Fibroblast of skin of left biceps (primary cell): ENCODE measurements at places on chromosomes 11 and 22.

- no peak for DNase-seq
These were observed 6.9 kb upstream of the TUBA8 start for GRCh38 chr22:18103527-18104269.

GRCh38 chr22:46224044-46224897 is 25.8 kb downstream of the CDPF1 start:
- DNase-seq, result no peak

GRCh38 chr11:77761491-77761890 is 59.0 kb downstream of the RSF1 start:
- no peak for DNase-seq

DNA sequence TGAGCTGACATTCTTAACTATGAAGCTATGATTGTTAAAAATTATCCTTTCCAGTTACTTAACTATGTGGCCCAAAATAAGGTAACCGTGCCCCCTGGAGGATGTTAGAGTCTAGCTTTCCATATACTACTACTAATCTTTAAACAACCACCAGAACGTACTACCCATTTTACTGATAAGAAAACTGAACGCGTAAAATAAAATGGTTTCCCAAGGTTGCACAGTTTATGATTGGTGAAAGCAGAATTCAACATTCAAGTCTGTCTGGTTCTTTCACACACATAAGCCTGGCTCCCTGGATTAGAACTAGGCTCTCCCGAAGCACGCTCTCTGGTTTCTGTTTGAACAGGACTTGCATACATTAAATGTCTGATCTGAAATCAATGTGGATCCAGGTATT is 437.8 kb upstream of the CCDC90B start:
- DNase-seq, result peak; percentile 26

DNA sequence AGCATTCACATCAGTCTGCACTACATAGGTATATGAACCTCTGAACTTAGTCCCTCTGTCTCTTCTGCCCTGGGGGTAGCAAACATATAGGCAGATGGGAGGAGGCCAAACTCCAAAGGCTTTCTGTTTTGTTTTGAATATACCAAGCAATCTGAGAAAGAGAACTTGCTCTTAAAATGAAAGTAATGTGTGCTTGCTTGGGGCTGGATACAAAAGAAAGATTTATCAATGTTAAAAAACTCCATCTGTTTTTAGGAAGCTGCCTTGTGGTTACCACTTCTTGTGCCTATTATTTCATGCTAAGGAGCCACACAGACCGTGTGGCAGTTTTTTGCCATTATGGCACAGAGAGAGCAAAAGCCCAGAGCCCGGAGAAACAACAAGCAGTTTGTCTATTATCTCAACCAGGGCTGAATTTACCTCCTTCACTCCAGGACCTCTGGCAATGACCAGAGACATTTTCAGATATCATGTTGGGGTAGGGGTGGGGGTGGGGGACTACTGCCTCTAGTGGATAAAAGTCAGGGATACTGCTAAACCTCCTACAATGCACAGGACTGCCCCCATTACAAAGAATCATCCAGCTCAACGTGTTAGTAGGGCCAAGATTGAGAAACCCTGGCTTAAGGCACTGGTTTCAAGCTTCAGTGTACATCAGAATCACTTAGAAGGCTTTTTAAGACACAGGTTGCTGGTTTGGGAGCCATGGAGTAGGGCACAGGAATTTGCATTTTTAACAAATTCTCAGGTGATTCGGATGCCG is 124.2 kb downstream of the APIP start:
- no peak for DNase-seq

GRCh38 chr11:64216879-64217278 is 9.1 kb downstream of the TRPT1 start:
- DNase-seq, result no peak

GRCh38 chr11:59981106-59981770 is 17.4 kb downstream of the OOSP4A start:
- no peak for DNase-seq

- no peak for DNase-seq
These were observed 17.0 kb downstream of the C11orf96 start for GRCh38 chr11:43959321-43959995.

- DNase-seq, result peak; percentile 31
These were observed at the start of gene KCTD17 for GRCh38 chr22:37051391-37052385. TSS of gene KCTD17 (plus strand) at chr22:37051742. CDS start at chr22:37051761, 19 bp downstream.

GRCh38 chr11:129596351-129596750 is 219.3 kb upstream of the TMEM45B start:
- DNase-seq, result no peak

DNA sequence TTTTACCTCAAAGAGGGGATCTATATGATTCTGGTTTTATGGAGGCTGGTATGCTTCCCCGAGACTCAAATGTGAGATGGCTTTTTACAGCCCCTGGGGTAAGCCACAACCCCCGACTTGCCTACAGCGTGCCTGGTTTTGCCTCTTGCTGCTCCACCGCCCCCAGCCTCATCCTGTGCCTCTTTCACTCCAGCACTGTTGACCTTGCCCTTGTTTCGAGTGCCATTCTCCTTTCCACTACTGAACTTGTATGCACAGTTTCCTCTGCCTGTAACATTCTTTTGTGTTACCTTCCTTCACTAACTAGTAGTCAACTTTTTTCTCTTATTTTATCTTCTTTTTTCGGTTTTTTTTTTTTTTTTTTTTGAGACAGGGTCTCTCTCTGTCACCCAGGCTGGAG is 219.0 kb upstream of the ZBED5 start:
- DNase-seq, result no peak

GRCh38 chr11:8359521-8359920 is 95.8 kb upstream of the LMO1 start:
- no peak for DNase-seq

- DNase-seq, result no peak
These were observed 39.6 kb upstream of the CTTN start for GRCh38 chr11:70358753-70359152.

GRCh38 chr11:126456783-126457542 is 101.5 kb downstream of the ST3GAL4 start:
- no peak for DNase-seq

- DNase-seq, result no peak
These were observed 75.3 kb upstream of the CREB3L1 start for GRCh38 chr11:46202149-46202548.

- DNase-seq, result no peak
These were observed 9.7 kb downstream of the AP5B1 start for GRCh38 chr11:65770951-65771567.

DNA sequence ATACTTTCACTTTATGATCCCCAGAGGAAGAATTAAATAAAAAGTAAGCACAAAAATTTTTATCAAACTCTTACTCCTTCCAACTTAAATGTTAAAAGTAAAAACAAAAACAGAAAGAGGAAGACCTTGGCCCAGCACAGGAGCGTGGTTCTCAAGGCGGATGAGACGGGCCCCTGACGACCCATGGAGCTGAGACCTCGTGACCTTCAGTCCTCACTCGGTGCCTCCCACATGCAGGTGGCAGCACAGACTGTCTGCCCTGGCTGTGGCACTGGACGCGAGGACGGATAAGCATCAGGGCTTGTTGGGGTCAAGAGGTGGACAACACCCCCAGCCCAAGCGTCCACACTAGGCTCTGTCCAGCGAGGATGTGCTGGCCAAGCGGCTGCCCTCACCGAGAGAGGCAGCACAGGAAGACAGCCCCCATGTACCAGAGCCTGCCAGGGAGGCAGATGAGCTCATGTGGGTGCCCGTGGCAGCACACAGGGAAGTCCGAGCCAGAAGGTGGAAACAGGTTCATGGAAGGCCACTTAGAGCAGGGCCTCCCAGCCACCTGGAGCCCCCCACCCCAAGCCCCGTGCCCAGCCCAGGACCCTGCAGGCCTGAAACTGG is 1389.8 kb downstream of the TBC1D22A start:
- no peak for DNase-seq

GRCh38 chr11:34037016-34037415 is 14.5 kb upstream of the CAPRIN1 start:
- DNase-seq, result no peak

GRCh38 chr22:39434243-39434653 is 22.6 kb upstream of the MGAT3 start:
- no peak for DNase-seq

GRCh38 chr11:62974848-62975522 is 9.8 kb downstream of the SLC22A6 start:
- DNase-seq, result no peak

- no peak for DNase-seq
These were observed 84.1 kb downstream of the LARGE2 start for GRCh38 chr11:46006418-46007070.

GRCh38 chr11:63583357-63583677 is 20.1 kb upstream of the PLAAT2 start:
- DNase-seq, result no peak

GRCh38 chr22:19667872-19668740 is 46.2 kb upstream of the SEPTIN5 start:
- no peak for DNase-seq

DNA sequence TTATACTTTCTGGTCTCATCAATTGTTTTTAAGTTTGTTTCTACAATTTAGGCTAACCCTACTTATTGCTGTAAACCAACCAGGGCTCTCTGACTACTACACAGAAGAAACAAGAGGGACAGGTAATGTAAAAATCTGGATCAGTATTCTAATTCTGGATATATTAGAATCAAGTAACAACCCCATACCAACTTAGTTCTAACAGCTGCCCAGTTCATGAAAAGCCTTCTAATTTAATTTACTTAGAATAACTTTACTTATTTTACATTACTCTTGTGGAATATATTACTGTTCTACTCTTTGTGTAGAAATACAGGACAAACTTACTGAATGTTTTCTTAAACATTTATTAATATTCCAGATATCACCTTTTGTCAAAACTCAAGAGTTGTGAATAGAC is 45.5 kb upstream of the DBX1 start:
- DNase-seq, result no peak

- DNase-seq, result no peak
These were observed 28.4 kb upstream of the TTC12 start for GRCh38 chr11:113286009-113286408.

DNA sequence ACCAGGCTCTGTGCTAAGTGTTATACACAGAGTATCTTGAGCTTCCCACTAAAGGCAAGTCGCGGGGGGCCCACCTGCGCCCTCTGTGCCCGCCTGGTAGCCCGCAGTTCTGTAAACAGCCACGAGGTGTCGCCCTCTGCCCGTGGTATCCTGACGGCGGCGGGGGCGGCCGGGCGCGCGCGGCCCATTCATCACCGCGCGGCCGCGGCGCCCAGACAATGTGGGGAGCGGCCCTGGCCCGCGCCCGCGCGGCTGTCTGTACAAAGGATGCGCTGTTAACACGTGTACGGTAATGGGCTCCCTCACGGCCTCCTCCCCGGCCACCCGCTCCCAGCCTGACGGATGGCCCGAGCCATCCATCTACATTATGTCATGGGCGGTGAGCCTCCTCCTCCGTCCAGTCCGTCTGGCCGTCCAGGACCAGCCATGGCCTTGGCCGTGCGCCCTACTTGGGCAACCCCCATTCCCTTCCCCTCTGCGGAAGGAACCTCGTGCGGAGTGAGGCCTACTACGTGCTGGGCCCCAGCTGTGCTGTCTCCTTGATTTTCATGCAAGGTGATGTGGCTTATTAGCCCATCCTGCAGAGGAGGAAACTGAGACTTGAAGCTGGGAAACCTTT is 99.4 kb downstream of the MIAT start:
- DNase-seq, result no peak

- DNase-seq, result no peak
These were observed 934 bp downstream of the HSD17B12 start for GRCh38 chr11:43681401-43681942.

- DNase-seq, result peak; percentile 21
These were observed at the start of gene BRD1 for GRCh38 chr22:49827853-49828598. TSS of gene BRD1 (minus strand) at chr22:49827873. CDS start at chr22:49824317, 3,556 bp downstream.

DNA sequence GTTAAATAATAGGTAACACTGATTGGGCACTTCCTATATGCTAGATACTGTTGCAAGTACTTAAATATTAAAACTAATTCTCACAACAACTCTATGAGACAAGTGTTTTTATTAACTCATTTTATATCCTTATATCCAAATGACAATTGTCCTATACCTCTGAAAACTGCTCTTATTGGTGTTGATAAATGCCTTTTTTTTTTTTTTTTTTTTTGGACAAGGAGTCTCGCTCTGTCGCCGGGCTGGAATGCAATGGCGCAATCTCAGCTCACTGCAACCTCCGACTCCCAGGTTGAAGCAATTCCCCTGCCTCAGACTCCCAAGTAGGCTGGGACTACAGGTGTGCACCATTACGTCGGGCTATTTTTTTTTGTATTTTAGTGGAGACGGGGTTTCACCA is 41.6 kb downstream of the MRTFA start:
- no peak for DNase-seq

- DNase-seq, result no peak
These were observed 385.5 kb upstream of the ANO5 start for GRCh38 chr11:21807350-21807749.

DNA sequence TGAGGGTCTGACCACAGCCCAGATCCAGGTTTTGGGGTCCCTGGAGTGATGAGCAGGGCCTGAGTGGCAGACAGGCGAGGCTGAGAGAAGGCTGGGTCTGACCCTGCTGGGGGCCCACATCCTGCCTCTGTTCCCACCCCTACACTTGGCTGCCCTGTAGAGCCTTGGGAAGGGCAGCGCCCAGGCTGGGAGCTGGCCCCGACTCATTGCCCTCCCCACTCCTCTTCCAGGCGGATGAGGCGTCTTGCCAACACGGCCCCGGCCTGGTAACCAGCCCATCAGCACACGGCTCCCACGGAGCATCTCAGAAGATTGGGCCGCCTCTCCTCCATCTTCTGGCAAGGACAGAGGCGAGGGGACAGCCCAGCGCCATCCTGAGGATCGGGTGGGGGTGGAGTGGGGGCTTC is 4.9 kb downstream of the DERL3 start:
- no peak for DNase-seq

DNA sequence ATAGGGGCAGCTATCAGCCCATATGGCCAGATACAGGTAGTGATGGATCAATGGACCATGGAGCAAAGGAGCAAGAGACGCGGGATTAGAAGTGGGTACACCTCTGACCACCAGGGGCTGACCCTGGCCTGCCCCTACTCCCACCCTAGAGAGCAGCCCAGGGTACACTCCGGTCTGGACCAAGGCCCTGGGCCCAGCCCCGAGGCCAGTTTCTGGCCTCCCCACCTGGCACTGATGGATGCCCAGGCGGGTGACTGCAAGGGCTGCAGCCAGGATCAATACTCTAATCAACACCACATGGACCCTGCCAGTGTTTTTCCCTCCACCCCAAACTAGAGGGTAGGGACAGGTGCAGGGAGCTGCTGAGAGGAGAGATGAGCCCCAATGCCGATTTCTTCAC is 74.1 kb upstream of the NECTIN1 start:
- no peak for DNase-seq

- DNase-seq, result no peak
These were observed 459.6 kb downstream of the TBC1D22A start for GRCh38 chr22:47221840-47222615.

DNA sequence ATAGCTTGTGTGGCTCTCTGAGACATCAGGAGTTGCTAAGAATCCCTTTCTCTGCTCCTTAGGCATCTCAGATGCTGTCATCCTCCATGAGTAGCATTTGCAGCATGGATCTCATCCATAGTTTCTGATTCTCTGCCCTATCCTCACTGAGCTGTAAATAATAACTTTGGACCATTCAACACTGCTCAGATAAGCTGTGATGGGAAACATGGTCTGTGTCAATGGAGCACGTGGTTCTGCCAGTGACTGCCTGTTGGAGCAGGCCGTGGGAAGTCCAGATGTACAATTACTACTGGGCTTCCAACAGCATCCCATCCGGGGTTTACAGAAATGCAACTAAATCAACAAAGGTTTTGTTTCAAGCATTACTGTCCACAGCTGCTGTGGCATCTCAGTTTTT is 160.1 kb downstream of the OR4C45 start:
- DNase-seq, result no peak
